ENCODE measurements at places on chromosomes 11 and 22.
A peak's percentile ranks its signal among the peaks of the same experiment; 100 is the strongest.

DNA sequence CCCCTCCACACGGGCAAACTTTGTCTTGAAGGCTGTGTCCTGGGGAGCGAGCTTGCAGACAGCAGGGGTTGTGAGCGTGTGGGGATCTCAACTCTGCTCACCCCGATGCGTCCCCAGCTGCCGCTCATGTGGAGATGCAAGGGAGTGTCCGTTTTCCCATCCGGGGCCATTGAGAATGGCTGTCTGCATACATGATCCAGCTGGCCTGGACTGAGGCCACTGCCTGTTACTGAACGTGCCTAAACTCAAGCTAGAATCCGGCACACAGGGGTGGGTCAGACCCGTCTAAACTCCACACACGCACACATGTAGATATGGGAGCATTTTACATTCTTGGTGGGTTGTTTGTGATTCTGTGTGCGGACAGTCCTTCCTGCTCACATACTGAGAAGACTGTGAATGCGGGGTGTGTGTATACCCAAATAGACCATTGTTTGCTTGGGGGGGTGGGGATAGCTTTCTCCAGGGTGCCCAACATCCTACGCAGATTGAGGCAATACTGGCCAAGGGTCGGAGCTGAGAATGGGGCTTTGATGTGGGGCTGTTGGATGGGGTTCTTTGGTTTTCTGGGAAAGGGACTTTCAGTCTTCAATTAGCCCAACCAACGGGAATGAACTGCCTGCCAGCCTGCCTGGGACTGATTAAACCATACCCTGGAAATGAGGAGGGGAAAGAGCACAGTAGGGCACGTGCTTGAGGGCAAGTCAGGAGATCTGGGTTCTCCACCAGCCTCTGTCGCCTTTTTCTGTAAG lies 60.4 kb downstream of the ST3GAL4 start:
- no peak for DNase-seq

GRCh38 chr22:35322126-35322525 lies 22.4 kb downstream of the TOM1 start:
- no peak for DNase-seq

DNA sequence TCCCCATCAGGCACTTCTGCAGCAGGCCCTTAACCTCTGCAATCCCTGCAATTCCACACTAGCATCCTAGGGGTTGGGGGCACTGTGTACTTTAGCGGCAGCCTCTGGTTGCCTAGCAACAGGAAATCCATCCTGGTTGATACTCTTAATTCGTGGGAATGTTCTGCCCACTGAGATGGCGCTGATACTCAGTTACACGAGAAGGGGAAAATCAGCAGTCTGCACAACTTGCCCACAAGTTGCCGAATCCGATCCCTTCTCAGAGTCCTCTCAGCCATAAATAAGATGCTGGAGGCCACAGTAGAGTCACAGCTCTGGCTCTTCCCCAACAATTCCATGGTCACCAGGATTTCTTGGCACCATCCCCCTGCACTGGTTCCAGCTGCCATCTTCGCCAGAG lies 57.6 kb upstream of the CRYBB3 start:
- DNase-seq, result no peak

DNA sequence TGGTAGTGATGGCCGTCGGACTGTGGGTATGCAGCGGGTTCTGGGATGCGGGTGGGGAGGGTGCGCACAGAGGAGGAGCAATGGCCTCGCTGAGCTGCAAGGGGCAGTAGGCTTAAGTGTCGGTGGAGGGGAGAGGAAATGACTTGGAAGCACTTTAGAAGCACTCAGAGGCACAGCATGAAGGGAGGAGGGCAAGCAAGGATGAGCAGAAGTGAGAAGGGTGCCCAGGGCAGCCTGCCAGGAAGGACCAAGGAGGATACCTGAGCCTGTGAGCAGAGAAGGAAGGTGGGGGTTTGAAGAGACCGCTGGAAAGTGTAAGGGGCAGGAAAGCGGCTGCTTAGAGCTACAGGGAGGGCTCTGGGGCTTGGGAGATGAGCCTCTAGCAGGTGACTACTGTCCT lies 330 bp downstream of the SLC5A1 start:
- DNase-seq, result no peak

DNA sequence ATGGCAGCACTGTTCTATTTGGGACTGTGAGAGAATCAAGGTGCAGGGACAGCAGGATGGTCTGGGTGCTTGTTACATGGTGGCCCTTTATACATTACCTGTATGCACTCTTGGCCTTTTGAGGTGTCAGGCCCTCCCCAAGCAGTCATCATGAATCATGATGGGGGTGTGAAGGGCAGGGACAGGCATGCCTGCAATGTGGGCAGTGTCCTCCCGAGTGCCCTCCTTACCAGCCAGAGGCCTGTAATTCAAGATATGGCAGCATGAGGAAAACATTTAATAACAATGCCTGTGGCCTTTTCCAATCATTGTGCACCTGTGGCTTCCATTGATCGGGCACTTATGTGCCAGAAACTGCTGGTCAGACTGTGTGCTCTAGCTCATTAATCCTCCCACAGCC lies 25.5 kb upstream of the CYP2D6 start:
- DNase-seq, result no peak

GRCh38 chr11:45262900-45263299 lies 23.2 kb downstream of the SYT13 start:
- no peak for DNase-seq

DNA sequence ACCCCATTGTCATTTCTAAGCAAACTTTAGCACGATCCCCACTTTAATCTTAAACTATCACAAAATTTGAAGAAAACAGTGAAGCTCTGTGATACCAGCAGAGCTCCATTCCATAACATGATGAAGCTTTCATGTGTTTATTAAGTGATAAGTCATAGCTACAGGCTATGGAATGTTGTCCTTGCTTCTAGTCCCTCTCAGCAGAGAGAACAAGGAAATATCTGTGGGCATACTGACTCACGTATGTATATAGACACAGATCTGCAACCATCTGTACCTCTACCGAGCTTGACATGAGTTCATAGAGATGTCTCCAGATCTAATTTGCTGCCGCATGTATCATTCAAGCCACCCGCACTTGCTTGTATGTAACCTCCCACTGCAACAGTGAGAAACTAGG lies 588.9 kb downstream of the ETS1 start:
- DNase-seq, result no peak

GRCh38 chr11:61828629-61829407 lies 718 bp downstream of the FADS2 start:
- peak; percentile 81 for DNase-seq

DNA sequence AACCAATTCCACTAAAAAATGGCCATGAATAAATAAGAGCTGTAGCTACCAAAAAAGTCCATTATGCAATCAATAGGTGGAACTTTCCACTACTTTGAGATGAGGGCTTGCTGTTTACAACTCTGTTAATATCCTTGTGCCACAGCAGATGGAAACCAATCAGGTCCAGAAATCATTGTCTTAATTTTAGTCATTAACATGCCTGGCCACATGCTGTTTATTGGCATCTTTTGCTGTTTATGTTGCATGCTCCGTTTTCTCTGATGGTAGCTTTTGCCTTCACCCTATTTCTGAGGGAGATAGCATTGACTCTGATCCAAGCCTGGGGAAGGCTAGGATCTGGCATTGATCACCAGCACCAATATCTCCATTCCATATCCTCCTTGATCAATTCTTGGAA lies 192.9 kb upstream of the SEZ6L start:
- DNase-seq, result no peak
